Hepatocyte (in vitro differentiated cells): ENCODE measurements at places on chromosomes 13 and 19. TPM values are rescaled to one million over a fixed set of nuclear protein-coding genes. Genes with fewer than 3 reads are reported as not detected.

The LILRB4 gene
- total RNA-seq = not detected in 2 replicates

The CD209 gene
- not detected in 2 replicates for total RNA-seq

The KIR3DL3 gene
- not detected in 2 replicates for total RNA-seq

The MRPS31 gene
- 30.4 and 34.6 TPM in 2 replicates for total RNA-seq

The KCNRG gene
- 1.3 and 3.1 TPM in 2 replicates for total RNA-seq

The CLEC4G gene
- total RNA-seq = not detected in 2 replicates

The GPC5 gene
- total RNA-seq = 5.4 and 8.7 TPM in 2 replicates

DNA sequence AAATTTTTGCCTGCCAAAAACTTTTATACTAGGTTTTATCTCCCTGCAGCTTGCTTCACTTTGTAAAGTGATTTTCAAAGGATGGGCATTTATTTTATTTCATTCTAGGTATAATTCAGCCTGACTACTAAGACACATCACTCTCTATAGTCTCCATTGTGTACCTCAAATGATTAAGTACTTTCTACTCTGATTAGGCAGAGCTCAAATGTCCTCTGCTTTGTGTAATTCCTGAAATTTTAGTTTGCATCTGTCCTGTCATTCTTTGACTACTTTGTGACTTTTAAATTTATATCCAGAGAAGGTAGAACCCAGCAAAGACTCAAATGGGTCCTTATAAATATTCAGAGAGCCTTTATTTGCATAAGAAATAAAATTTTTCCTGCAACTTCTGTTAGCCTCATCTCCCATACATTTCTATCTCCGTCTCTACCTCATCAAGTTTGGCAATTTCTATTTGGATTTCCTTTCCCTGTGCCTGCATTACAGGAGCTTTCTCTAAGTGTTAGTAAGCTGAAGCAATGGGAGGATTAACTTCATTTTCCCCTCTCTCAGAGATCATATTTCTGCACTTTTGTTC, 1038.0 kb upstream of the ATXN8OS start:
- DNase-seq = no peak

- DNase-seq = no peak
Measured at GRCh38 chr19:7899751-7900378, 3.8 kb upstream of the MAP2K7 start.

DNA sequence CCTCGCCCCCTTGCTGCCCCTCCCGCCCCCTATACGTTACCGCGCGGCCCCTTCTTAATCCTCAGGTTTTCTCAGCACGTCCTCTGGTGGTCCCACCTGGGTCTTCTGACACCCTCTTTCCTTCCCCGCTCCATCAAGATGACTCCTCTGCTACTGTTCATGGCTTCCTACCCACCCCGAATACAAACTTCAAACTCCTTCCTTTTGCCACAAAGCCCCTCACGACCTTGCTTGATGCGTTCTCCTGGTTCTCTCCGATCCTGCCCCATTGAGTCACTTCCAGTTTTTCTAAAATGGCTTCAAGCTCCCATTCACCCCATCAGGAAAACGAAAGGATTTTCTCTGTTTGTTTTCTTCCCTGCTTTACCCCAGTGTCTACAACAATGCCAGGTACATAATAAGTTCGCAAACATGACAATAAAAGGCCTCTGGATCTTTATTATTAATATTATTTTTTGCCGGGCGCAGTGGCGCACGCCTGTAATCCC, 734 bp upstream of the SERTAD3 start:
- DNase-seq = no peak

DNA sequence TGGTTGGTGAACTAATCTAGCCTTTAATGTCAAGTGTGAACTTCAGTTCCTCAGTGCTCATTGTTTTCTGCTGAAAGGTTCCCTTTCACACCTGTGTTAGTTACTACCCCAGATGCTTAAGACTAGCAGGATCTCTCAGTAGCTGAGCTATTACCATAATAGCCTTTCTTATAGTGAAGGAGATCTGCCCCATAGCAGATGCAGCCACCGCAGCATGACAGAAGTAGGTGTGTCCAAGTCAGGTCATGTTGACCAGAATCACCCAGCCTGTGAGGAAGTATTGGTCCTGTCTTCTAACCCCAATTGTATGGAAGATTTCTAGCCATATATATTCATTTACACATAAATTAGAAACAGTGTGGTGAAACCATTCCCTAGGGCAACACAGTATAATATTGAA, 37.3 kb downstream of the ZAR1L start:
- no peak for DNase-seq

GRCh38 chr19:40398417-40399131, 8.6 kb upstream of the HIPK4 start:
- DNase-seq = peak; percentile 50

GRCh38 chr19:530134-531008, 1.2 kb upstream of the CDC34 start:
- DNase-seq = no peak

GRCh38 chr13:52804202-52804641, 44.2 kb downstream of the PCDH8 start:
- no peak for DNase-seq

DNA sequence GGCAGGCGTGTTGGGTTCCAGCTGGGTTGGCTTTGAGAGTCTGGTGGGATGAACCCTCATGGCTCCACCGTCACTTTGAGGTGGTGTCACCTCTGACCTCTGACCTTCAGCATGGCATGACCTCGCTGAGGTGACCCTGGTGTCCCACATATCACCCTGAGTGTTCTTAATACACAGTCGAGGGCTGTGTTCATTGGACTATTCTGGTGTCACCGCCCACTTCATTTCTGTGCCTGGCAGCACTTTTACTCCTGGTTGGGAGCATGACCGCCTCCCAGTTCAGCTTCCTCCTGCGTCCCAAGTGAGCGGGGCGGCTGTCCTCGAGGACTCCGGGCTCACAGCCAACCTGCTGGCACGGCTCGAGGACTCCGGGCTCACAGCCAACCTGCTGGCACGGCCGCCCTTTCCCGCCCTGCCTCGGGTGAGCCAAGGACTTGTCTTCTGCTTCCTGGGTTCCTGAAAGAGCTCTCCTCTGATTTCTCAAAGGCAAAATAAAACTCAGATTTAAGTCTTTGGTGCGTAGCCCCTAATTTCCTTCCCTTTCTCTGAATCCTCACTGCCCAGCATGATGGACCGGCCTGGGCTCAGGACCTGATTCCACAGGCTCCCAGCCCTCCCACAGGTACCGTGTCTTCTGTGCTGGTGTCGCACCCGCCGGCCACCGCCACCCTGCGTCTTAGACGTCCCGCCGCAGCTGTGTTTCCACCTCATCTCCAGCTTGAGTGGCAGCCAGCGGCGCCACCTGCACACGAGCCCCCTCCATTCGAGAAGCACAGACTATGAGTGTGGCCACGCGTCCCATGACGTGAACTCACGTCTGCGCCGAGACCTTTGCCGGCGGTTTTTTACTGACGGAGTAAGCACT, 10.4 kb downstream of the ATP4B start:
- DNase-seq = peak; percentile 51

DNA sequence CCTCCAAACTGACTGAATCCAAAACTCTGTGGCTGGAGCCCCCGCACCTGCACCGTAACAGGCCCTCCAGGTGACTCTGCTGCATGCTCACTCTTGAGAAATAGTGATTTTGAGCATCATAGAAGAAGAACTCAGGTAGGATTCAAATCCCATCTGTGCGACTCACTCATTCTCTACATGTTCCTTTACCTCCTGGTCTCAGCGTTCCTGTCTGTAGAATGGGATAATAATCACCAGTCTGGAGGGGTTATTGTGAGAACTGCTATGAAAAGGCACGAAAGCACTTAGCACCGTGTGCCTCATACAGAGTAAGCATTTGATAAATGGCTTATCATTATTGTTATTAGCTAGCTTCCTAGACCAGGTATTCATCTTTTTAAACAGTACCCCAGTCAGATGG, 36.5 kb upstream of the NPAS1 start:
- DNase-seq = no peak

GRCh38 chr13:110799246-110800236, 86.0 kb downstream of the ING1 start:
- peak; percentile 73 for DNase-seq
